ENCODE measurements at places on chromosomes 3 and 15.

- DNase-seq: no peak
Measured at GRCh38 chr3:151318313-151318712, 1.7 kb upstream of the GPR87 start.

DNA sequence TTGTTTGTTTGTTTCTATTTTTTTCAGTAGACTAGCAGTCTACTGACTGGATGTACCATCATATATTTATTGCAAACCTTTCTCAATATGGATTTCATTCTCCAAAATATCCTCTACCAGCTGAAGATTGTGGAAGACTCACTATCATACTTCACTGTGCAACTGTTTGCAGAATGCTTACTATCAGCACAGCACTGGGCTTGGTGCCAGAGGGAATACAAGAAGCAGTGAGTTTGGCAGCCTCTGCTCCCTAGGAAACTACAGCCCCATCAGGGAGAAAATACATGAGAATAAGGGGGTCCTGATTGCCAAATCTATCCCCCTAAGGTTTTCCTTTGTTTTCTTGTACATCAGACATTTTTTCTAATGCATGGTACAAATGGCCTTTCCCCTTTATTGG, 27.5 kb downstream of the AQP9 start:
- DNase-seq: peak; percentile 18

DNA sequence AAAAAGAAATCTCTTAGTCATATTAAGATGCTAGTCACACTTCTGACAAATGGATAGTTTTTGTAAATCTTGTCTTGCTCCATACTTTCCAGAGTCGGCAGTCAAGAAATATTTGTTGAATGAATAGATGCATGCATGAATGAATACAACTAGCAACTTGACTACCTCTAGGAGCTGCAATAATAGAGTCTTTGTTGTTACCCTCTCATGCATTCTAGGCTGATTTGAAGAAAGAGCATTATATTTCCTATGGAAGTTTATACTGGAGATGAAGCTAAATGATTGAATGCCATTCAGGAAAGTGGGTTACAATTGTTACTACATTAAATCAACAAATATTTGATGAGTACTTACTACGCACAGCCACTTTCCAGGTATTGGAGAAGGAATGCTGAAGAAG, 18.1 kb upstream of the TRAT1 start:
- DNase-seq: no peak

DNA sequence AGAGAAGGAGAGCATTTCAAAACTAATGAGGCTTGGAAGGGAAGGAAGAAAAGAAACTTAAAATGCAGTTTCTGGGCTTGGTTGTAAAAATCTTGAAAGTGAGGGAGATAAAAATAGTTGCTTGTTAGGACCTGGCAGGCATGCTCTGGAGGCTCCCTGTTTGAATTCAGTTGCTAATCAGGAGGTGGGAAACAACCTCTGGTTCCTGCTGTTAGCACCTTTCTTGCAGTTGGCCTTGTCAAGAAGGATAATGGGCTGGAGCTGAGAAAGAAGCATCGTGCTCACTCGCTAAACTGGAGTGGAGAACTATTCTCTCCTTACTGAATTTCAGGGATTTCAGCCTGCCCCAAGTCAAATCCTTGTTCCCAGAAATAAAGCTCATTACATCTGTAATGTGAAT, 23.4 kb downstream of the SNAPC5 start:
- DNase-seq: no peak

- DNase-seq: no peak
Measured at GRCh38 chr15:77019521-77020331, 24.8 kb downstream of the PSTPIP1 start.

- DNase-seq: no peak
Measured at GRCh38 chr3:172324611-172325203, 123.5 kb downstream of the GHSR start.

DNA sequence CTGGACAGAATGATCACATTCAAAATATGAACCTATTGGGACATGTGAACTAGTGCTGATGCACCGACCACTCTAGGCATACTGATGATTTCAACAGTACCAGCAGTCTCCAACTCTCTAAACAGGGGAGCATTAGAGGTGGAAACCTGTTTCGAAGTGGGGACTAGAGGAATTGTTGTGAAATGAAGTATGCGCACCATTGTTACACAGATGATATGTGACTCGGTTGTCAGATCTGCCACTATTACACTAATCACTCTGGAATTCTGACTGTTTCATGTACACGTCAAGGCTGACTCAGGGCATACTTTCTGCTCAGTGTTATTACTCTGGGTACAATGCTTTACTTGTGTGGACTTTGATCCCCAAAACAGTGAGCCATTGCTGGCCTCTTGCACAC, 198.2 kb upstream of the UBE2E2 start:
- DNase-seq: no peak

GRCh38 chr3:38331257-38332022, 15.1 kb upstream of the XYLB start:
- no peak for DNase-seq

DNA sequence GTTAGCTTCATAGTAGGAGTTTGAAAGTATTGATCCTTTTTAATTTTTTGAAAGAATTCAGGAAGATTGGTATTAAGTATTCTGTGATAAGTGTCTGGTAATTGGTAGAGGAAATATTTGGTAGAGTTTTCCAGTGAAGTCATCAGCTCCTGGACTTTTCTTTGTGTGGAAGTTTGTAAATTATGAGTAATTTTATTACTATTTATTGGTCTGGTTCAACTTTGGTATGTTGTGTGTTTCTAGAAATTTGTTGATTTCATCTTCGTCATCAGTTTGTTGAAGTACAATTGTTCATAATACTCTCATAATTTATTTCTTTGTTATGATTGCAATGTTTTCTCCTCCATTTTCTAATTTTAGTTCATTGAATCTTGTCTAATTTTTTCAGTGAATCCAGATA, 832.0 kb downstream of the OTOL1 start:
- DNase-seq: no peak

DNA sequence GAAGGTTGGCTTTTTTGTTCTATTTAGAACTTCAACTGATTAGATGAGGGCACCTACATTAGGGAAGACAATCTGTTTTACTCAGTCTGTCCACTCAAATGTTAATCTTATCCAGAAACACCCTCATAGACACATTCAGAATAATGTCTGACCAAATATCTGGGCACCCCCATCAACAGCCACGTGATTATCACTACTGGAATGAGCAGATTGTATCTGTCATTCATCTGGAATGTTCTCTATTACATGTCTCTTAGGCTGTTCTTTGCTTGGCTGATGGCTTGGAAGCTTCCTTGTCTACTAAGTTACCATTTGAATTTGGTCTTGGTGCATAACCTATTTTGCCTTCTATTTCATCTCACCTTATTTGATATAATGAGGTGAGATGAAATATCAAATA, 15.7 kb upstream of the LRRC58 start:
- no peak for DNase-seq

GRCh38 chr3:72800869-72801268, 47.4 kb downstream of the SHQ1 start:
- no peak for DNase-seq

- no peak for DNase-seq
Measured at GRCh38 chr15:76753771-76754170, 151.4 kb downstream of the SCAPER start.

DNA sequence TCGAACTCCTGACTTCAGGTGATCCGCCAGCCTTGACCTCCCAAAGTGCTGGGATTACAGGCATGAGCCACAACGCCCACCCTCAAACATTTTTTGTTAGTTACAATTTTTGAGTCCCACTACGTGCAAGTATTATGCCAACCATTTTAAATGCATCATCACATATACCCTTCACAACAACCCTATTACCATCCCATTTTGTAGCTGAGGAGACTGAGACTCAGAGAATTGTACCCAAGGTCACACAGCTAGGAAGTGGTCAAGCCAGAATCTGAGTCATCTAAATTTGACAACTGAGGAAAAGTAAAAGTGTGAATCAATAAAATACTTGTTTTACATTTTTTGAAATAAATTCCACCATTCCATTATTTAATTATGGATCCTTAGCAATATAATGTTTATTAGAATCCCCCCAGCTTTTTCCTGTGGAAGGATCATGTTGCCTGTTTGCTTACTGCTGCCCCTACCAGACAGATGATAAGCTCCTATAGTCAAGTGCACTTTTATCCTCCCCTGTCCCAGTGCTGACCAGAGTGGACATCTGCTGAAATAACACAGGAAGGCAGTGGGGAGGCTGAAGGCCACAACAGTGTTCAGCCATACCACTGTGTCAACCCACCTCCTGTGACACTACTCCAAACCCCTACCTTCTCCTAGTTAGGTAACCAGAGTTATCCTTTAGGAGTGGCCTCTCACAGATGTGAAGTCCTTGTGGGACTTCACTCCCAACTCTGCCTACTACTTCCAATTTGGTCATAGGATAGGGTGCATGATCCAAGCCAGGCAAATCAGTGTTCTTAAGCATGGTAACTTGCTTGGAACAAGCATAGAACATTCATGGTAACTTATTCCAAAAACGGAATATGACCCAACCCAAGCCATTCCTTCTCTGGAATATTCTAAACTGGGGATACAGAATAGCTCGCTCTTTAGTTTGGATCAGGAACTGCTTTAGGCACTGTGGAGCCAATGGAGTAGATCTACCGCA, 28.1 kb downstream of the PRKAR2A start:
- DNase-seq: no peak

- DNase-seq: no peak
Measured at GRCh38 chr15:101115786-101116680, 135.8 kb downstream of the CHSY1 start.

GRCh38 chr3:117708601-117709000, 999.0 kb downstream of the TUSC7 start:
- no peak for DNase-seq

DNA sequence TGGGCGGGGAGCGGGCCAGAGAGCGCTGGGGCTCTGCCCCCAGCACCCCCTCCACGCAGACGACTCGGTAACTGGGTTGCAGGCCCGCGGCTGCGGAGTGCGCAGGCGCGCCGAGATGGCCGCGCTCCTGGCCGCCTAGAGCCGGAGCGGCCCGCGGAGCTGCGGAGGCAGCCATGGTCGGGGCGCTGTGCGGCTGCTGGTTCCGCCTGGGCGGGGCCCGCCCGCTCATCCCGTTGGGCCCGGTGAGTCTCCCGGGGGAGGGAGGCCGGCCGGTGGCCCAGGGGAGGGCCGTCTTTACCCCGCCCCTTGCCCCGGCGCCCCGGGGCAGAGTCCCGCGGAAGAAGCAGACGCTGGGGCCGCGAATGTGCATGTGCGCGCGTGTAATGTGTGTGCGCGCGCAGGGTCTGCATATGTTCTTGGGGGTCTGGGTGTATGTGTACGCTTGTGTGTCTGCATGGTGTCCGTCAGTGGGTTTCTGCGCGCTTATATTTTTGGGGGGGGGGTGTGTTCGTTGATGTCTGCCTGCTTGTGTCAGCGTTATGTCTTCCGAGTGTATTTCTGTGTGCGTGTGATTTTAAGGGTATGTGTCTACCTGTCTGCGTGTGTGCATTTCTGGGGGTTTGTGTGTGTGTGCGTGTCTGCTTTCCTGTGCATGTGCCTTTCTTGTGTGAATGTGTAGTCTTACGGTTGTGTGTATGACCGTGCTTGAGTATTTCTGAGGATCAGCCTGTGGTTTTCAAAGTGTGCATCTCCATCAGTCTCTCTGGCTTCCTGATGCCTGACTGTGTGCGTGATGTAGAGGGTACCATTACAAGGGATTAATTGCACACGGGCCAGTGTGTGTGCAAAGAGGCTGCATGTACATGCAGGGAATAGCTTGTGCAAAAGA, at the start of gene ABHD14A:
Gene ABHD14A, plus strand, starts transcription at position 102 of the 889 bp plus-strand sequence. Its CDS starts 72 bp downstream, at position 174.
- DNase-seq: peak; percentile 29

DNA sequence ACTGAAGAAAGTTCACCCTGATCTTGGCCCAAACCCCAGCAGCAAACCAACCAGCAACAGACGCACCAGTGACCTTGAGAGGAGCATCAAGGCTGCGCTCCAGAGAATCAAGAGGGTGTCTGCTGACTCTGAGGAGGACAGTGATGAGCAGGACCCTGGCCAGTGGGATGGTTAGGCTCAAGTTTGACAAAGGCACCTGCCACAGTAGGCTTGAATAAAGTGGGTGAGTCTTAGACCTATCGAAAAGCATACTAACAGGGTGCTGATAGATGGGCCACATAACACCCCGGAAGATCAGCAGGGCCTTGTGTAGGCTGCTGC, 23.9 kb downstream of the WHAMM start:
- no peak for DNase-seq

DNA sequence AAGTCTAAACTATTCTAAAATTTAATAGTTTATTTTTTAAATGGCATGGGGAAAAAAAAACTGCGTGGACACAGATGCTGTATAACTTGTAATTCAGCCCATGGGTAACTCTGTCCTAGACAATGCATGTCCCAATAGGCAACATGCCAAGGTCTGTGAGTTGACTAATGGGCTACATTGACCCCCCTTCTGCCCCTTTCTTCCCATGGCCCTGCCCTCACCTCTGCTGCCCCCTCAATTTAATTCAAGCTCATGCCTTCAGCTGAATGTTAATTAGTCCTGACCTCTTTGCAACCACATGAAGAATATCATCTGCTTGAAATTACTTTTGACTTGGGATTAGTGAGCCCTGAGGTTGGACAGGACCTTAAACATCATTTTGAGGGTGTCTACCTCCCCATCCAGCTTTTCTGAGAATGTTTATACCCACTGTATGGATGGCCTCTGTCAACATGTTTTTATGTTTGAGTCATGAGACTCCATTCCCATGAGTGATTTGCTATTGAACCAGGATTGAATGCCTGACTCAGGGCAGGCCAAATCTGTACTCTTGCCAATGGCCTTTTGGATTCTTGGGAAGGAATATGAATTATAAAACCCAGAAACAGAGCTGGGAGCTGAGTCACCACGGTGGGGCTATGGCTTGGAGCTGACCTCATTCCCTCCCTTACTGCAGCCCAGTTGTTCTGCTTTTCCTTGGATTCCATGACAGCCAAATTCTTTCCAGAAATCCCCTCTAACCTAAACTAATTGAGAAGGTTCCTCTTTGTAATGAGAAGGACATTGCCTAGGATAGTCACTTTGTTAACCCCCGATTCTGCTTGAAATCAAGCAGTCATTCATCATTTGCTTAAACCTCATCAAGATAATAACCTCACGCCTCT, 33.5 kb upstream of the PDE8A start:
- DNase-seq: peak; percentile 82

GRCh38 chr15:80605591-80606150, 89.4 kb upstream of the ABHD17C start:
- DNase-seq: no peak

- no peak for DNase-seq
Measured at GRCh38 chr3:38323060-38323459, 23.5 kb upstream of the XYLB start.

DNA sequence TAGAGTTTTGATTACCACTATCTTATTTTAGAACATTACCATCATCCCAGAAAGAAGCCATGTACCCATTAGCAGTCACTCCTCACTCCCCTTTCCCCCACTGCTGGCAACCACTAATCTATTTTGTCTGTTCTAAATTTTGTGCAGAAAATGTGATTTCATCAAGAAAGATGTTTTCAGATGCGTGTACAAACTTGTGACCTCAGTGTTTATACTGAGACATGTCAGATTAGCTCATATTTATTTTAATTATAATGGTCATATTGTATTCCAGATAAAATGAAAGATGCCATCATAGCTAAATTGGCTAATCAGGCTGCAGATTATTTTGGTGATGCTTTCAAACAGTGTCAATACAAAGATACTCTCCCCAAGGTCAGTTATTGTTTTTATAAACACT, 27.8 kb downstream of the PDCD6IP start:
- no peak for DNase-seq

All from fibroblast of the conjunctiva (primary cell).